Stimulated activated CD8-positive, alpha-beta memory T cell treated with anti-CD3 and anti-CD28 coated beads, Interleukin-4, amount 100 ng/mL, for 4 hours (primary cell): ENCODE measurements at places on chromosomes 11 and 22.

DNA sequence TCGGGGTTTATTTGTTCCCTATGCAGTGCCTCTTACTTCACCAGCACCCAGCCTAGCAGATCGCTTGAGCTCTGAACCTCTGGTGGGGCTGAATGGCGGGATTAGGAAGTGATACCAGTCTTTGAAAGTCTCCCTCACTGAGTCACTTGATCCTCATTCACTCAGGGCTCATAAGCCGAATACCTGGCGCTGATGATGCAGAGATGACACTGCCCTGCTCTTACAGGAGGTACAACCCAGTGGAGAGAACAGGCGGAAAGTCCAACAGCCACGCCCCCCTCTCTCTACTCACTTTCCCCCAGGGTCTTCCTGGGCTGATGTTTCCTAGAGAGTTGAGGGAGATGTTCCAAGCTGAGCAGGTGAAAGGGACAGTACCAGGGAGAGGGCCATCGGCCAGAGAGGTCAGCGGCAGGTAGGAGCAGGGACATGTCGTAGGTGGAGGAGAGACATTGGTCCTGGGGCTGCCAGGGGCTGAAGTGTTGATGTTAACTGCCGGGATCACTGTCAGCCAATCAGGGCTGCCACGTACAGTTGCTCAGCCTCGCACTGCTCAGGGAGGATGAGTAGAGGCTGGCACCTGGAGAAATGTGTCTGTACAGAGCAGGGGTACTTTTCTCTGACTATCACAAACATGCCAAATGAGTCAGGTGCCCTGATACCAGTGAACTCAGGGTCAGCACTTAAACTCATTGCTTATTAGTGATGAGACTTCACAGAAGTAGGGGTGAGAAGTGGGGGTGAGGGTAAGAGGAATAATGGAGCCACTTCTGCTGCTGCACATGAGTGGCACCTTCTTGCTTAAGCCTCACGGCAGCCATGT, 9.9 kb upstream of the APOBEC3A start:
- no peak for DNase-seq

- no peak for DNase-seq
These were observed 21.2 kb downstream of the MS4A4E start for GRCh38 chr11:60221692-60222091.

- DNase-seq, result no peak
These were observed 4.9 kb downstream of the DAGLA start for GRCh38 chr11:61684870-61685616.

DNA sequence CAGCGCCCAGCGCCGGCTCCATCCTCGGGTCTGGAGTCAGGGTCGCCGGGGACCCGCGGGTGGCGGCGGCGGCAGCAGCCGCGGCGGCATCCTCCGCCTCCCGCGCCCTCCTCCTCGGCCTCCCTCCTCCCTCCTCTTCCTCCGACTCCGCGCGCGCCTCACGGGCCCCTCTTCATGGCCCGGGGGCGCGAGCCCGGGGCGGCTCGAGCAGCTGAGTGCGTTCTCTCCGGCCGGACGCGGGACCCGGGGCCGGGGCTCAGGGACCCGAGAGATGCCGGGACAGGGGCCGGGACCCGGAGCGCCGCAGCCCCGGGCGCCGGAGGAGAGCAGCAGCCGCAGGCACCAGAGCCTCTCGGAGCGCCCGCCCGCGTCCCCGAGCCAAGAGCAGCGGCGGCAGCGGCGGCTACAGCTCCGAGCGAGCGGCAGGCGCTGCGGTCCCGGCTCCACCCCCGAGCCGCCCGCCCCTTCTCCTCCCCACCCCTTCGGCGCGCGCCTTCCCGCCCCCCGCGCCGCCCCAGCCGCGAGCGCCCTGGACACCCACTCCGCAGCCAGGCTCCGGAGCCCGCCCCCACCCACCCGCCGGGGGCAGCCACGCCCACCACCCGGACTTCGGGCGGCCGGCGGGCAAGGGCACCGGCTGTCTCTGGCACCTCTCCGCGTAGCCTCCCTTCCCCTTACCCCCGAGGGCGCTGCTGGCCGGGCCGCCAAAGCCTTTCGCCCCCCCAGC, at the start of gene CHST1:
Gene CHST1, minus strand, starts transcription at position 417 of the 727 bp plus-strand sequence. CDS start 14,699 bp downstream, outside the sequence.
- no peak for DNase-seq

DNA sequence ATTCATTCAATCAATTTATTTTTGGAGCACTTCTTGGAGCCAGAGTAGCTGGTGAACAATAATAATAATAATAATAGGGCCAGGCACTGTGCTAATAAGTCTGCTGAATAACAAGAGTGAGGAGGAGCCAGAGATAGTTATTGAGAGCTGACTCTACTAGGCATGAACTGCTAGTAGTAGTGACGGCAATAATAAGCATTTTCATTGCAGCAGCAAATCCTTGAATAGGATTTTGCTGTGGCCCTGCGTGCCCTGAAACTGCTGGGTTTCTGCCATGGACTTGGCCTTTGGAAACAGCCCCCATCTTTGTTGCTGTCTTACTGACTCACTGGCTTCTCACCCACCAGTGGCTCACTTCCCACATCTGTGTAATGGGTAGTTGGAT, 545.9 kb downstream of the MIAT start:
- no peak for DNase-seq

- DNase-seq, result no peak
These were observed 10.2 kb upstream of the APOL6 start for GRCh38 chr22:35638001-35638400.

DNA sequence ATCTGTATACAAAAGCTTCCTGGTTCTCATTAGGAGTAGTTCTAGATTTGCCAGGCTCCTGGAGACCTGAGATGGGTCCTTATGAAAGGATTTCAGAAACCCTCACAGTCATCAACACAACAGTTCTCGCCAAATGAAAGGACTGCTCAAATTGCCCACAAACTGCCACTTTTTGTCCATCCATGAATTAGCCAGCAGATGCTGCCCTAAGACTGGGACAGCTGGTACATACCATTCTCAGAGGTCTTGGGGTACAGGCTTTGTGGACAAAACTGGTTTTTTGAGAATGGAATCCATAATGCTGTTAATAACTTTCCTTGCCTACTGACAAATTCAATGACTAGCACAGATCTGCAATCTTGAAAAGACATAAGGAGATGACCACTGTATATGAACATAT, 23.4 kb upstream of the BDNF start:
- no peak for DNase-seq

- no peak for DNase-seq
These were observed 9.7 kb upstream of the RNF141 start for GRCh38 chr11:10550503-10551289.

DNA sequence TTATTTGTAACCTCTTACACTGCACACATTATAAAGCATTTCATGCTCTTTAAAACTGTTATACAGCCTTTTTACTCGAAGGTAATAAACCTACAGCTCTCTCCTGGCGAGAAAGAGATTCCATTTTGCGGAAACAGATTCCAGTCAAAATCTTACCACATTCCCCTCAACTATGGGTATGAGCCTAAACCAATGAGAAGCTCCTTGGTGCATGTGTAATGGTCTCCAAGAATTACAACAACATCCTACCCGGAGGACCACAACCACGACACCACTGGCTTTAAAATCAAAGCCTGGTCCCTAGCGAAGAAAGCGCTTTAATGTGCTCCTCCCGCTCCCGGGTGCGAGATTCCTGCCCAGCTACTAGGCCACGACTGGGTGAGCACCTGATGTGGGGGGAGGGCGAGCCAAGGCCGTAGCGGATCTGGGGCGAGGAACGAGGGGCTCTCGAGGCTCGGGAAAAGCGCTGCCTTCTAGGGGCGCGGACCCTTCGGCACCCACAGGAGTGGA, 821 bp downstream of the CELF1 start:
- DNase-seq, result no peak

- no peak for DNase-seq
These were observed 377.2 kb downstream of the BRD1 start for GRCh38 chr22:49450498-49450897.

DNA sequence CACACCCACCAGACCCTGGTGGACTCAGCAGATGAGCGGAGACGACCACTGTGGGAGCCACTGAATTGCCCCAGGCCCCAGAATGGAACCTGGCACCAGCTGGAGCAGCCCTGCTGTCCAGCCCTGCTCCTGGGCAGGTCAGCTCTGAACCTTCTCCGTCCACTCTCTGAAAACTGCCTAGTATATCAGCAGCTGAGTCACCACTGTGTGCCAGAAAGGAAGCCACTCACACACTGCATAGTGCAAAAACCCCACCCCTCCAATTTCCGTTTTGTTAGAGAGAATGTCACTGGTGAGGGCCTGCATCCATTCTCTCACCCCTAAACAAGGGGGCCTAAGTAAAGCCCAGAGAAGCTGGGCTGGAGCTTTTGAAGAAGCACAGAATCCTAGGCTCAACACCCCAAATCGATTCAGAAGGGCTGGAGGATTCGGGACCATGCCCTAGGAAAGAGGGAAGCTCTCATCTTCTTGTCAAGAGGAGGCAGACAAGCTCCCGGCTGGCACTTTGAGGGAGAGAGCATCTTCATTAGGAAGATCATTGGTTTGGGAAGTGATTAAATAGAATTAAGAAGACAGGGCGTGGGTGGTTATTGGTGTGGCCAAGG, 44.5 kb downstream of the GALNT18 start:
- no peak for DNase-seq
